ENCODE measurements at places on chromosomes 2 and 18.

GRCh38 chr2:3728104-3729054 lies 25.0 kb downstream of the DCDC2C start:
- no peak for DNase-seq

- DNase-seq, result no peak
These were observed 250.6 kb downstream of the PTPRM start for GRCh38 chr18:7817575-7818230.

DNA sequence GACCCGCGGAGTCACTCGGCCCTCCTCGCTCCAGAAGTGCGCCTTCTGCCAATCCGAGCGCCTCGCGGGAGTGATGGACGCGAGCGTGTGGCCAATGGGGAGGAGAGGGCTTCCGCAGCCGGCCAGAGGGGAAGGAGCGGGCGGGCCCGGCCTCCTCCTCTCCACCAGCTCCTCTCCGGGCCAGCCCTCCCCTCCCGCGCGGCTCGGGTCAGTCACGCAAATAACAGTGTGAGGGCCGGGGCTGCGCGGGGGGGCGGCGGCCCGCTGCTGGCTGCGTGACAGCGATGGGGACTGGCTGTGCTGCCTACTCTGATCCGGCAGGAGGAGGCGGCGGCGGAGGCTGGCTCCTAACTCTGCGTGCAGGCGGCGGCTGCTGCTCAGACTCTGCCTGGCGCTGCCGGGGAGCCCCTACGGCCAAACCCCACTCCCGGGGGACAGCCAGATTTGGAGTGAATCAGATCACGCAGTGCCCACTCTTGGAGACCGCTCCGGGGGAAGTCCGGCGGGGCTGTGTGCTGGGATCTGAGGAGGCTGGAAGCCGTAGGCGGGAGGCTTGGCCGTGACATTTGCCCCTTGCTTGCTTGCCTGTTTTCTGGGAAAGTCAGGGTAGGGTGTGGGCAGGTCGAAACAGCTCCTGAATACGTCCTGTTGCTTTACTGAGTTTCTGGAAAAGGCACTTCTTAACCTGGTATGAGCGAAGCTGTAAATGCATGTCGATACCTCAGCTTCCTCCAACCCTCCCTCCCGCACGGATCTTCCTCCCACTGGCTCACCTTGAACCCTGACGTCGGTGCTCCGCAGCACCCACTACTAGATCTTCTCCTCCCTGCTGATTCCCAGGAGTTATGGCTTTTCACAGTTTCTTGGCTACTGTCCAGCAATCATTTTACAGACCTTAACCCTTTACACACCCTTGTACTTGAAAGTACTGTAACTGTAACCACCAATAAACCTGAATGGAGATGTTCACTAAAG lies 97.9 kb upstream of the SERTAD2 start:
- no peak for DNase-seq

GRCh38 chr18:6058941-6059340 lies 163.6 kb upstream of the TMEM200C start:
- no peak for DNase-seq

DNA sequence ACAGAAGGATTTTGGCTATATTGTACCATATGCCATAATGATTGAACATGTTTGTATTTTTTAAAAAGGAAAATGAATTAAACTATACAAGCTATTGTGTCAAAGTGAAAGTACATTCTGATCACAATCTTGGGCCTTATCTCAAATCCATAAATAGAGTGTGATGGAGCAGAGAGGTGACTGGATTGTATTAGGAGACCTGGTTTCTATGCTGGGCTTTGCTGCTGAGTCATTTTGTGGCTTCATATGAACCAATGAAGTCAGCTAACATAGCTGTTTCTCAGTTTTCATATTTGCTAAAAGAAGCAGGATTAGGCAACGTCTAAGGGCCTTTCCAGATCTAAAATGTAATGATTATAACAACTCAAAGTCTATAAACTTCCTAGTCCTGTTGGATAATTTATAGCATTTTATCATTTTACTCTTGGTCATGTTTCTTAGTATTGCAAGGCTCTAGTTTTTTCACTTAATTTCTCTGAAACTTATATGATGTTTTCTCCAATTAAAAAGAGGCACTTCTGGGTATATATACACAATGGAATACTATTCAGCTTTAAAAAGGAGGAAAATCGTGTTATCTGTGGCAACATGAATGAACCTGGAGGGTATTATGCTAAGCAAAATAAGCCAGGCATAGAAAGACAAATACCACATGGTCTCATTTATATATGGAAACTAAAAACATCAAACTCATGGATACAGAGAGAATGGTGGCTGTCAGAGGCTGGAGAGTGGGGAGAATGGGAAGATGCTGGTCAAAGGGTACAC lies 112.3 kb downstream of the MEP1B start:
- DNase-seq, result no peak

DNA sequence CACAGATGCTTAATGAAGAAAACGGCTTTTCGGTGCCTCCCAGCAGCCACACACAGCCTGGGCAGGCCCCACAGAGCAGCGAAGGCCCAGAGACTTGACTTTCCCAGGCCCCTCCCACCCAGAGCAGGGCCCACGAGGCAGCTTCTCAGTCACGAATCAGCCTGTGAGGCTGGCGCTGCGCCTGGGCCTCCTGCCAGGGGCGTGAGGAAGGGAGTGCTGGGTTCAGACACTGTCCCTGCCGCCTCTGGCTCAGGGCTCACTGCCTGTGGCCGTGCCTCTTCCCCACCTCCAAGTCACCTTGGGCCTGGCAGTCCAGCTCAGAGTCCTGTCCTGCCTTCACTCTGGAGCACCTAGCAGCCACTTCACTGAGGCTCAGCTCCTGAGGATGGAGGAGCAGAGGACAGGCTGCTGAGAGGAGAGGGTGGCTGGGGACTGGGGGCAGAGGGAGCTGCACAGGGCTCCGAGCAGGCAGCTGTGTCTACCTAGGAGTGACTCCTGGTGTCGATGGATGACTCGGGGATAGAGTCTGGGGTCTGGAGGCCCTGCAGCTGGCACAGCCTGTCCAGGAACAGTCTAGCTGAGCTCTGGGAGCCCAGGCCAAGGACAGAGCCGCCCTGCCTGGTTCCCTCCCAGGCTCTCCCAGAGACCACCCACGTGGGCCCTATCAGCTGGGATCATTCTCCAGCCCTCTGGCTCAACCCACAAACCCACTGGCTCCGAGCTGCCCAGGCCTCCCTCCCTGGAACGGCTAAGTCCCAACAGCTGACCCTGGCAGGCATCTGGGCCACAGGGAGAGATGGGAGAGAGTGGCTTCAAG lies 36.4 kb upstream of the FOSL2 start:
- DNase-seq, result no peak

GRCh38 chr18:48777026-48777743 lies 173.6 kb downstream of the SMAD7 start:
- peak; percentile 42 for DNase-seq

- no peak for DNase-seq
These were observed 3.1 kb downstream of the SLC38A11 start for GRCh38 chr2:164952057-164952702.

GRCh38 chr2:174337337-174338146 lies 2.8 kb downstream of the SP9 start:
- DNase-seq, result no peak

- no peak for DNase-seq
These were observed 309.8 kb upstream of the COL3A1 start for GRCh38 chr2:188664416-188664815.

DNA sequence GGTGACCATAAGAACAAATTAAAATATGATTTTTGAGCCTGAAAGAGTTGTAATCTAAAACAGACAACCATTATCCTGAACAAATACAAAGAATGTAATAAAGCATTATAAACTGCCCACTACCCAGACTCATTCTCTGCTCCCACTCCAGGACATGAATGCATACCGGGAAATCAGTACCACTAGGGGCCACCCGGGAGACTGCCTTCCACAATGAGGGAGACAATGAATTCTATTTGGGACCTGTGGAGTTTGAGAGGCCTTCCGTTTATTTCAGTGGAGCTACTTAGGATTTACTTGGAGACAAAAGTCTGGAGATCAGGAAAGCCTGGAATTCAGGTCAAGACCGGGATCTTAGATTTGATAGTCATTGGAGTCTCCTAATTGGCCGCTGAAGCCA lies 50.0 kb downstream of the NAB1 start:
- no peak for DNase-seq

GRCh38 chr2:26733413-26733812 lies 30.7 kb upstream of the SLC35F6 start:
- DNase-seq, result no peak

GRCh38 chr2:154158101-154158500 lies 286.4 kb downstream of the GALNT13 start:
- no peak for DNase-seq

GRCh38 chr2:23550553-23550952 lies 165.6 kb downstream of the KLHL29 start:
- no peak for DNase-seq

- DNase-seq, result no peak
These were observed 44.3 kb downstream of the SNRPD1 start for GRCh38 chr18:21656402-21656801.

DNA sequence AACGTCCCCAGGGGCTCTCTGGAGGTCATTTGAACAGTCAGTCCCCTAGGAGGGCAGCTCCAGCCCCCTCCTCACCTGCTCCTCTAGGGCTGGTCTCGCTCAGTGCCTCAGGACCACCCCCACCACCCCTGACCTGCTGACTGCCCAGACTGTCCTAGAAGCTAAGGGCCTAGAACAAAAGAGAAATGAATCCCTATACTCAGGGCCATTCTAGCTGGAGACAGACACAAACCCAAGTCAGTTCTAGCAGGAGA lies 83.0 kb downstream of the HS1BP3 start:
- DNase-seq, result no peak

GRCh38 chr2:239574434-239575156 lies 173.8 kb upstream of the HDAC4 start:
- no peak for DNase-seq

DNA sequence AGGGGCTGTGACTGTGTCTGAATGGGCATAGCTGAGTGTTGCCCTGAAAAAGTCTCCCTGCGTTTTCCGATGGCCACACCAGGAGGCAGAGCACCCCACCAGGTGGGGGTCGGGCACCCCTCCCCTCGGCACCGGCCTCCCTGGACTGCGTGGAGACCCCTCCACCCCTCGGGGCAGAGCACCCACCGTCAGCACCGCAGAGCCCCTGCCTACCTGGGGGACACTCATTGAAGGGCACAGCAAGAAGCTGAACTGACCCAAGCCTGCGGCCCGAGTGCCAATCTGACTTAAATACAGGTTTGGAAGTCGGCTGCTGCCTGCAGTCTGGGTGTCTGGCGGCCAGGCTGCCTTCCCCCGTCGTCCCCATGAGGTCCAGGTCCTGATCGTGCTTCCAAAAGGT lies 69.9 kb downstream of the KCNG2 start:
- DNase-seq, result no peak

Data from activated T-helper 1 cell treated with anti-CD3 and anti-CD28 coated beads, Interleukin-2, amount 50 U/mL, for 16 hours (primary cell).